HCT116 (cell line): ENCODE measurements at places on chromosomes 3 and 15. TPM values are rescaled to one million over a fixed set of nuclear protein-coding genes. Genes with fewer than 3 reads are reported as not detected.

- no peak for DNase-seq
These were observed 231.2 kb downstream of the NEK10 start for GRCh38 chr3:27138005-27138404.

Gene TTLL3
- 40.3 TPM for total RNA-seq

DNA sequence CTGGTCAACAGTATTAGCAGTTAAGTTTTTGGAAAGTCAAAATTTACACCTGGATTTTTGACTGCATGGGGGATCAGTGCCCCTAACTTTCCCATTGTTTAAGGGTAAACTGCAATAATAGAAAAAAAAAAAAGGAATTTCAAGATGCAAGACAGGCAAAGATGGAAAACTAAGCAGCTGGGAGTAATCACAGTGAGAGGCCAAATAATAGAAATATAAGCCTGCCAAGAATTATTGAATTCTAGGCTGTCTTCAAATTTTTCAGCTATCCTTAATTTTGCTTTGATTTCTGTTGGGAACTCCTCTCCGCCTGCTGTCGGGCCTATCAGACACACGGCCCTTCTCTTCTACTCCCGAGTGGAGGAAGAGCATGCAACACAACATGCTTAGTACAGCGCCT is 215.5 kb upstream of the LMCD1 start:
- no peak for DNase-seq

Gene SIDT1
- not detected for total RNA-seq

DNA sequence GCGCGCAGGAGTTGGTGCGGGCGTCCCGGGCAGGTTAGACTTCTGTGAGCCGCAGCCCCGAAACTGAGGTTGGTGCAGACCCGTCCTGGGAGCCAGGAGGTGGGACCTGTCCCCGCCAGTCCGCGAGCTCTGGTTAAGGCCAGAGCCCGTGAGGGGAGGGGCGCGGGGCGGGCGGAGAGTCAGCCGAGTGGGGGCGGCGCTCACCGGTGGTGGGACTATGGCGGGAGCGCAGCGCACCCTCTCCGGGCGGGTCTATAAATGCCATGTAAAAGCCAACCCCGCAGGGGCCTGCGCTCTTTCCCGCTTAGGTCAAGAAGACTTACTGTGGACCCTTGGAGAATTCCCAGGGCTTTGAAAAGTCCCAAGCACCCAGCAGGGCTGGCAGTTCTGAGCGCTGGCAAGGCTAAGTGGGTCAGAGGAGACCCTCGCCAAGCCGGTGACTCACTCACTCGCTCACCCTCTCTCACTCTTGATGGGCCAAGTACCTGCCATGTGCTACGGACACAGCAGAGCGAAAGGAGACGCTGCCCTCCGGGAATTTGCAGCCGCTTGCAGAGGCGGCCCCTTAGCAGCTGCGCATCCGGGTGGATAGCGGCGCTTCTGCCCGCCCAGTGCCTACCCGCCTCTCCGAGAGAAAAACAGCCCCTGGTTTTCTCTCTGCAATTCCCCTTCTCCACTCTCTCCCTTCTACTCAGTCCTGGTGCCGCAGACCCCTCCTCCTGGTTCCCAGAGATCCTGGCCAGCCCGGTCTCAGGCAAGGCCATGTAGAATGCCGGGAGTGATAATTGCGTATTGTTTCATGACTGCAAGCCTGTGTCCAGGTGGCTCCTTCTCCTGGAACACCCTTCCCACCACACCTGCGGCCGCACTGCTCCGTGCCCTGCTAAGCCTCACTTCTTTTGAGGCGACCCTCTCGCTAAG is at the start of gene ALDH1L1:
Gene ALDH1L1, minus strand, starts transcription at position 110 of the 921 bp plus-strand sequence. CDS start 19,607 bp downstream, outside the sequence.
- no peak for DNase-seq

GRCh38 chr3:54870423-54870822 is 57.4 kb downstream of the LRTM1 start:
- no peak for DNase-seq

DNA sequence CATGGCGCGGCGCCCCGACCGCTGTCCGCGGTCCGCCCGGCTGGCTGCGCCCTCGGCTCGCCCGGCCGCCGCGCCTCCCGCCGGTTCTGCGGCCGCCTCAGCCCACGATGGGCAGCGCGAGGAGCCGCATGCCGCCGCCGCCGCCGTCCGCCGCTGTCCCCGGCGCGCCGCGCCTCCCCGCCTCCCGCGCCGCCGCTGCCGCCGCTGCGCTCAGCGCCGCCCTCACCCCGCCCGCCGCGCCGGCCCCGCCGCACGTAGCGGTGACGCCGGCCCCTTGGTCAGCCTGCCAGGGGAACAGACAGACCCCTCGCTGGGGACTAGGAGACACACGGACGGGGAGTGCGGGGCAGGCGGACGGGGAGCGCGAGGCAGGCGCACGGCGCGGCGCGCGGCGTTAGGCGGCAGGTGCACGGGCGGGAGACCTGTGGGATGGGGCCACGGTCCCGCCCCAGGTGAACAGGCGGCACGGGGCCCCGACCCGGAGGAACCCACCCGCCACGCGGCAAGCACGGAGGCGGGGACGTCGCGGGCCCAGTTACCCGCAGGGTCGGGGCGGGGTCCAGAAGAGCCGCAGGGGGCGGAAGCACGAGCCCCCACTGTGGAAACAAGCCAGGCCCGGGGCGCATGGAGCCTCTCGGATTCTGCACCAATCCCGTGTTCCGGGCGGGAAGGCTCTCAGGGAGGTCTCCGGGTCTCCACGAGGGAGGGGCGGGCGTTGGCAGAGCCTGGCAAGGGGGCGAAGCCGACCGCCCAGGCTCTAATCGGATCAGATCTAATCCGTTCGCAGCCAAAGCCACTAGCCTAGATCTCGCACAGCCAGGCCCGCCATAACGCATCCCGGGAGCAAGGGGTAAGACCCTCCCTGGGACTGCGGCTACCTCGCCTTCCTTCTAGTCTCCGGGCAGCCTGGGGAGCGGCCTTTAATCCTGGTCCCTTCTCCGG is at the start of gene CSPG5:
Gene CSPG5, minus strand, starts transcription at position 175 of the 942 bp plus-strand sequence. Its CDS starts 172 bp downstream, at position 3.
- DNase-seq: no peak

Gene HRG
- total RNA-seq: 0.42 TPM

DNA sequence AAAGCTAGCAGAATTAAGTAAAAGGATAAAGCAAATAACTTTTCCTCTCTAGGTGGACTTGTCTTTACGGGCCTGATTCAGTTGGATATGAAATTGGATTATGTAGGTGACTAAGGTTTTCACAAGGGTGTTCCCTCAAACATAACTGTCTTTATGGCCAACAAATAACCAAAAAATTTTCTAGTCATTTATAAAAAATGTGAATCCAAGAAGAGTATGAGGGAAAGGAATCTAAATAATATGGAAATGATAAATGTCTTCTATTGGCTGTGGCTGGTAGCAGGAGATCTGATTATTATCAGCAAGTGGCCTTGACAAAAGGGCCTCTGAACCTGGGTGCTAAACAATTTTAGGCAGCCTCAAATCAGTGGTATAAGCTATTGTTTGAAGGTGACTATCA is 594.0 kb upstream of the UBE2E2 start:
- no peak for DNase-seq

Gene FES
- 5.3 TPM for total RNA-seq

DNA sequence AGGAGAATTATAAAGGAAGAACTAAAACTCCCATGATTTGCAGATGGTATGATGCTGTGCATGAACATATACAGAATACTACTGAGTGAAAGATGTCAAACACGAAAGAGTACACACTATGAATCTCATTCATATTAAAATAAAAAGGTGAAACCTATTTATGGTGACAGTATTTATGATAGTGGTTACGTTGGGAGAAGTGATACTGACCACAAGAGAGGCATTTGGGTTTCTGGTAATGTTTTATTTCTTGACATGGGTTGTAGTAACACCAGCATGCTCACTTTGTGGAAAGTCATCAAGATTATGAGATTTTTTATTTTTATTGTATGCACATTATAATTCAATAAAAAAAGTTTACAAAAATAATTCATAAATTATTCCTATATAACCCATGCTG is 324.0 kb downstream of the GAP43 start:
- DNase-seq: no peak

Gene PPM1L
- 13.2 TPM for total RNA-seq

DNA sequence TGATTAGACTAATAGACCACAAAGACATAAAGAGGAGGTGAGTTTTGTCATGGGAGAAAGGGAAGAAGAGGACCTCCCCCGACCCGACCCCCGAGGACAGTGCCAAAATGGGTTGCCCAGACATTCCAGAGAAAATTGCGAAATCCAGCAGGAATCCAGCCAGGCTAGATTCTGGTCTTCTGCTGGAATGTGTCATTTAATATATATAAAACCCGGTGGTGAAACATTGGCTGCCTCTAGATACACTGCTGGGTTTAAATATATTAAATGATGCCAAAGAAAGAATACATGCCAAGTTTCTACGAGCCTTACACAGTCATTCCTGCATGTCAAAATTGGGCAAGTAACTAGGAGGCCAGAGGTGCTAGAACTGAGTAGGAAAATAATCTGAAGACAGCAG is 45.3 kb upstream of the SPESP1 start:
- no peak for DNase-seq

Gene OR5K2
- total RNA-seq: not detected

Gene PIAS1
- 25.9 TPM for total RNA-seq

Gene ATP8B4
- total RNA-seq: 0.25 TPM

Gene RAD18
- 28.7 TPM for total RNA-seq

Gene SLC25A36
- total RNA-seq: 81.2 TPM

GRCh38 chr15:74414603-74415338 is 19.0 kb downstream of the SEMA7A start:
- DNase-seq: no peak

GRCh38 chr15:92846741-92847140 is 53.4 kb upstream of the CHD2 start:
- no peak for DNase-seq
